WTC11 (cell line): ENCODE measurements at places on chromosomes 11 and 22.

DNA sequence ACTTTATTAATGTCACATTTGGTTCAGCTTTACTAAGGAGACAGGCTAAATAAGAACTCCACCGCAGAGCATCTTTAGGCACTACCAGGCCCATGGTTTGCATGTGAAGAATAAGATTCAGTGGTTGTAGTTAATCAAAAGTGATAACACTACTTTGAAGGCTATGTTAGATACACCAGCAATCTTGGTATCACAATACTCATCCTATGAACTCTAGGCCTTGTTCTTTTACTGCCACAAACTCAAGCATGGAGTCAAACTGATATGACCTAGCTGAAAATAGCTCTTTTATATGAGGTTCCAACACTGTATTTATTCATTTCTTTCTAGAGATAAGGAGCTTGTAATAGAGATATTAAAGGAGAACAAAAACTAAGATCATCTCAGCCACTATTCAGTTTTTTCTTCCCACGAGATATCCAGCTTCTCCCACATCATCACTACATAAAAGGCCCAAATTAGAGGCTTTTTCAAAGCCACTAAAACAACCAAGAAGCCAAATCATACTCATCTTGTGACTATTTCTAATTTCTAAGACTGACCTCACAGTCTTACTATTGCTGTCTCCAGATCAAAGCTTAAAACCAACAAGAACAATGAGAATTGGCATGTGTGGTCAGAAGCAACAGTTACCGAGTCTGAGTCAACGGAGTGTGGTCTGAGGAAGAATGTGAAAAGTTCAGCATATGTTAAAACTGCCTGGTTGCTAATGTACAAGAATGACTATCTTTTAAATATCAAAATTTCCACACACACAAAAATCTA lies 25.1 kb upstream of the GUCY1A2 start:
- DNase-seq = no peak

- peak; percentile 96 for DNase-seq
Measured at GRCh38 chr11:63915961-63916836, 765 bp downstream of the RCOR2 start.

- no peak for DNase-seq
Measured at GRCh38 chr11:1653541-1654387, 24.2 kb downstream of the KRTAP5-5 start.

- DNase-seq = no peak
Measured at GRCh38 chr11:125956391-125957134, 10.7 kb downstream of the VSIG10L2 start.

DNA sequence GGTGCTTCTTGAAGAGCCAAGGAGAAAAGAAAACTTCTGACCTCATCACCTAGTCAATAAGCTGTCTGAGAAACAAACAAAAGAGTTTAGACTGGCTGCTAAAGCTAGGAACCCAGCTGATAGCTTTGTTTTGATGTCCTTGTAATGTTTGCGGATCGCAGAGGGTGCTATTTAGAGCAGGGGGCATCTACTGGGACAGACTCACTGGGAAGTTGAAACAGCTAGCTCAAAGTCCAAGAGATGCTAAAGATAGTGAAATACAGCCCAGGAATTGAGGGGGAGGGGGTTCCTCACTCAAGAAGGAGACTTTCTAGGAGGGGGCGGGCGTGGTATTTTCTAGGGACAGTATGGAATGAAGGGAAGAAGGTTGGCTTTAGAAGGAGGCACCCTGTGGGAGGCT lies 18.9 kb downstream of the ZBTB16 start:
- DNase-seq = no peak

DNA sequence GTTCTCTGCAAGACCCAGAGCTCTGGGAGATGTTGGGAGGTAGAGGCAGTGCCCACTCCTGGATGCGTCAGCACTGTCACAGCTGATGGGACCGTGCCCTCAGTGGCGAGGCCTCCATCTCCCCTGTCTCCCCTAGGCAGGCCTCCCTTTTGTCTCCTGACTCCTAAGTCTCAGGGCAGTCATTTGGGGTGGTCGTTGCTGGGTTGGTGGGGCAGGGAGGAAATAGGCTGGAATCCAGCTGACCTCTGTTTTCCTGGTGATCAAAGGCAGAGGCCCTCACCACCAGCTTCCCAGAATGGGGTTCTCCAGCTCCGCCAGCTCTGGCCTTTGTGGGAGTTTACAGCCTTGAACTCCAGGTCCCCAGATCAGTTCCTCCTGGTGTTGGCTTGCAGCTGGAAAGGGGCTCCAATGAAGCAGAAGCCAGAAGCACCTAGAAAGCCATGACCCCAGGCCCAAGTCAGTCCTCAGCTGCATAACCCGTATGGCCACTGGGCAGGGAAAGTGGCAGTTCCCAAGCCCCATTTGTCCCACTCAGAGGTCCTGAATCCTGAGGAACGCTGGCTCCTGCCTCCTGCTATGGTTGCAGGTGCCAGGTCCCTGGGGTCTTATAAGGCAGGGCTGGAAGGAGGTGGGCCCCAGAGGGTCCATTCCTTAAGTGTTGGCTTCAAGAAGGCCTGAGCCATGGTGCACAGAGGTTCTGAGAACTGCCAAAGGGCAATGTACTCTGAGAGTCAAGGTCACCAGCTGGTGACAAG lies 7.3 kb upstream of the FXYD2 start:
- no peak for DNase-seq

DNA sequence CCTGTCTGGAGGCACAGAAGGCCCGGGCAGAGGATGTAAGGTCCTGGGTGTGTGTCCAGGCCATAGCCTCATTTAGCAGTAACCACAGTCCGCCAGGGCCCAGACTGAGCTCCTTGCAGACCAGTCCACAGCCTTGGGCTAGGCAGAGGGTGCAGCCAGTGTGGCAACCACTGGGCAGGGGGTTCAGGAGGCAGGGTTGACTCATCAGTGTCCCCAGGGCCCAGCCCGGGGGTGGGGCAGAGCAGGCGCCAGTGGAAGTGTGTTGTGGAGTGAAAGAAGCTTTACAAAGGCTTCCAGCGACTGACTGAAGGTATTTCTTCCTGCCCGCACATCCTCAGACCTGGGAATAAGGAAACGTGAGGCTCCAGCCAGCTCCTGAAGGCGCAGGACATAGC lies 27.7 kb upstream of the WNT11 start:
- no peak for DNase-seq

- no peak for DNase-seq
Measured at GRCh38 chr11:87173185-87174039, 135.7 kb downstream of the TMEM135 start.
